Cerebellar cortex (tissue), 1 donor: ENCODE measurements at places on chromosomes 7 and 10.

DNA sequence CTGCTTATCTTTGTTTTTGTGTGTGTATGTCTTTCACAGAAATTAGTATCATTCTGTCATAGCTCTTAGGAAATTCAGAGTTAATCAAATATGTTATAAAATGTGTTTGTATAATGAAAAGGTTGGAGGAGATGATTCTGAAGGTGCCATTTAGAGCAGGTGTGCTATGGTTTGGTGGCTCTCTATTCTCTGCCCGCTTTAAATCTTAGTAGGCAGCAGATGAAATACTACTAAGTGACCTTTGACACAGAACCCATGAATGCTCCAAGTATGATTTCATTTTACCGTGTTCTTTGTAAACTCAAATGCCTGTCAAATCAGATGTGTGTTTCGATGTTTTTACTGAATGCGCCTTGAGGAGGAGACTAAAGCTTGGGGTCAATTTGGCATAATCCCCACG is 24.5 kb downstream of the ZEB1 start:
- DNase-seq, result no peak

DNA sequence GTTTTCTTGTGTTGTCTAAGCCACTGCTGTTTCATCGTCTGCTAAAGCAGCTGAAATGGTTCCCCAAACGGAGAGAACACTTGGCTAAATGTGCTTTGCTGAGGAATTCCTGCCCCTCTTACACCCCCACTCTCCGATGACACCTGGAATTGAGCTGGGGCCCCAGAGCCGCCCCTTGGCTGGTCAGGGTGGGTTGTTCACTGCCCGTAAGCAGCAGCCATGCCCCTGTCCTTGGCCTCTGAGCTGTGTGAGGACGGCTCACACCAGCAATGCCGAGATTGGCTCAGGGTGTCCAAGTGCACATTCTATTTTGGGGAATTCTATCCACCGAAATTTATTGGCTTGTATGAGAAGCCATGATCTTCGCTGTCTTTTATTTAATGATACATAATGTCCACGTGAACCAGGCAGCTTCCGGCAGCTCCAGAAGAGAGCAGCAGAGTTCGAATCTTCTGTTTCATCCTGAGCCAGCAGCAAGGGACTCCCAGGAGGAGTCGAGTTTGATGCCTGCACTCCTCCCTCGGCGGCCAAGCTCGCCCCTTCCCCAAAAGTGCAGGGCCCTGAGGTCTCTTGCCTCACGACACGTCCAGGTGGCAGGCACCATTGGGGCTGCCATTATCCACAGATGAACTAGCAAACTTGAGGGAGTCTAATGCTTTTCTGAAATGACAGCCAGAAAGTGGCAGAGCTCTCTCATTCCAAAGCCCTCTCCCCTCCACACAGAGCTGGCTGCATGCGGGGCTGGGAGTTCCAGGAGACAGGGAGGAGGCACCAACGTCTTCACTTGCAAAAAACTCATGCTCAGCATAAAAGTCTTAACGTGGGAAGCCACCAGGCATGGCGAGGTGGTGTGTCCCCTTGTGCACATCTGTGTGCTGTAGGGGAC is 114.0 kb downstream of the WDR37 start:
- DNase-seq, result no peak

GRCh38 chr7:44144426-44144967 is 3.4 kb upstream of the MYL7 start:
- no peak for DNase-seq

DNA sequence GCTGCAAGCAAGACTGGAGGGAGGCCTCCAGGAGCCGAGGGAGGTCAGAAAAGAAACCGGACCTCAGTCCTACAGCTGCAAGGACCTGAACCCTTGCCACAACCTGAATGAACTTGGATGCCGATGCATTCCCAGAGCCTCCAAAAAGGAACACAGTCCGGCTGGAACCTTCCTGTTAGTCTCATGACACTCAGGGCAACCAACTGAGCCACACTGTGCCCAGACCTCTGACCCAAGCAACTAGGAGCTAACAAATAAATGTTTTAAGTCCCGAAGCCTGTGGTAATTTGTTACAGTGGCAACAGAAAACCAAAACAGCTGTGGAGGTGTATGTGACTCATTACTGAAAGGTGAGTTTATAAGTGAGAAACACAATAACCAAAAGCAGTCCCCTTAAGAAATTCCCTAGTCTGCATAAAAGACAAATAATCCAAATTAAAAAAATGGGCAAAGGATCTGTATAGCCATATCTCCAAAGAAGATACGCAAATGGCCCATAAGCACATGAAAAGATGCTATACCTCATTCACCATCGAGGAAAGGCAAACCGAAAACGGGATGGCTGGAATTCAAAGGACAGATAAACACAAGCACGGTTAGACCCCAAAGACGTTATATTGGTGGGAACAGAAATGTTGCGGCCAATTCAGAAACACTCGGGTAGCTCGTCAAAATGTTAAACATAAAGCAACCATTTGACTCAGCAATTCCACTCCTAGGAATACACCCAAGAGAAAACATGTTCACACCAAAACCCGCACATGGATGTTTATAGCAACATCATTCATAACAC is 24.8 kb downstream of the GNA12 start:
- DNase-seq, result no peak

DNA sequence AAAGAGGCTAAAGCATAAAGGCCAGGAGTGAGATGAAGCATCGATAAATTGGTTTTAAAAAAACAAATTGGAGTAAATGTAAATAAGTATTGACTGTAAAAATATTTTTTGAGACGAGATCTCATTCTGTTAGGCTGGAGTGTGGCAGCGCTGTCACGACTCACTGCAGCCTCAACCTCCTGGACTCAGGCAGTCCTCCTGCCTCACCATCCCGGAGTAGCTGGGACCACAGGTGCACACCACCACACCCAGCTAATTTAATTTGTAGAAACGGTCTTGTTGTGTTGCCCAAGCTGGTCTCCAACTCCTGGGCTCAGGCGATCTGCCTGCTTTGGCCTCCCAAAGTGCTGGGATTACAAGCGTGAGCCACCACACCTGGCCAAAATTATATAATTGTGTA is 17.8 kb downstream of the HNRNPA2B1 start:
- peak; percentile 56 for DNase-seq

DNA sequence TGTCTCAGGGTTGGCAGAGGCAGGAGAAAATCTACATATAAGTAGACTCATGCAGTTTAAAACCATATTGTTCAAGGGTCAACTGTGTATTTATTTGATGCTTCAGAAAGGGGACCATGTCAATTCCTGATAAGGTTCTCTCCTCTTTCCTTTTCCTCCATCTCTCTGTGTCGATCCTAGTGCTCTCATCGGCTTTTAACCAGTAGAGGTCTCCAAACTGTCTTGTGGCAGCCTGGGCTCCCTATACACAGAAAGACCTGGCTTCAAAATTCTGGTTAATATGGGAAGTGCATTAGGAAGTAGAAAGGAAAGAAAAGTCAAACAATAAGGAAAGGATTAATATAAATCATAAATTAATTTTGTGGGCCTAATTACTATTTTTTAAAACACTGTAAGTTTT is 304.4 kb upstream of the C7orf33 start:
- no peak for DNase-seq

- no peak for DNase-seq
These were observed 197.0 kb downstream of the STK31 start for GRCh38 chr7:23907012-23907411.

DNA sequence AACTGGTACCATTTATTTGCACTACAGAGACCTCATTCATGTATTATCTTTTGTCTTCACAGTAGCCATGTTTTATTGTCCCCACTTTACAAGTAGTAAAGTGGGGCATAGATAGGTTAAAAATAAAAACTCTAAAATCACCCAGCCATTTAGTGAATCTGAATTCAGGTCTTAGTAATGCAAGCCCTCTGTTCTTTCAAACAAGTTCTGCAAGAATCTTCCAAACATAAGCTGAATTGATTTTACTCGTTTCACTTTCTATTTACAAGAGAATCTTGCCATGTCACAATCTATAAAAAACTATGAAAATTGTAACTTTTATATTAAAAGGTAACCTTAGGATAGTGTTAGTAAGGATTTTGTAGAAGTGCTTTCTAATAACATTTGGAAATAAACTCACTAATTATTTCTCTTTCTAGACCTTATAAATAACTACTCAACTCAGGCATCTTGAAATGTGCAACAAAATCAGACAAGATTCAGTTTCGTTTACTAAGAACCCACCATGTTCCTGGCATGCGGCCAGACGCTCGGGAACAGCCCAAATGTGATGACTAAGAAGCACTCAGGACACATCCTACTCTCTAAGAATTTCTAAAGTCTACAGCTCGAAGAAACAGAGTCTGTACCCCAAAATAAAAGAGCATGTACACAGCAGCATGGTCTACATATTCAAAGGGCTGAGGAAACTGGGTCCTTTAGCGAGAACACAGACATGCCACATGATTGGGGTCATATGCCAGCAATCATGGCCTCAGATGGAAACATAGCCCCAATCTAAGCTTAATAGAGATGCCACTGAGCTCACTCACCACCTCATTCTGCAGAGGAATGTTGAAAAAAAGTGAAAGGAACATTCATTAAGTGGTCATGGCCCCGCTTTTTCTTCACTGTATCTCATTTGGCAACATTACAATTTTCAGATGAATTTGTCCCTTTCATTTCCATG is 167.6 kb downstream of the AMPH start:
- DNase-seq, result no peak

GRCh38 chr7:84181628-84182027 is 13.0 kb downstream of the SEMA3A start:
- DNase-seq, result no peak

DNA sequence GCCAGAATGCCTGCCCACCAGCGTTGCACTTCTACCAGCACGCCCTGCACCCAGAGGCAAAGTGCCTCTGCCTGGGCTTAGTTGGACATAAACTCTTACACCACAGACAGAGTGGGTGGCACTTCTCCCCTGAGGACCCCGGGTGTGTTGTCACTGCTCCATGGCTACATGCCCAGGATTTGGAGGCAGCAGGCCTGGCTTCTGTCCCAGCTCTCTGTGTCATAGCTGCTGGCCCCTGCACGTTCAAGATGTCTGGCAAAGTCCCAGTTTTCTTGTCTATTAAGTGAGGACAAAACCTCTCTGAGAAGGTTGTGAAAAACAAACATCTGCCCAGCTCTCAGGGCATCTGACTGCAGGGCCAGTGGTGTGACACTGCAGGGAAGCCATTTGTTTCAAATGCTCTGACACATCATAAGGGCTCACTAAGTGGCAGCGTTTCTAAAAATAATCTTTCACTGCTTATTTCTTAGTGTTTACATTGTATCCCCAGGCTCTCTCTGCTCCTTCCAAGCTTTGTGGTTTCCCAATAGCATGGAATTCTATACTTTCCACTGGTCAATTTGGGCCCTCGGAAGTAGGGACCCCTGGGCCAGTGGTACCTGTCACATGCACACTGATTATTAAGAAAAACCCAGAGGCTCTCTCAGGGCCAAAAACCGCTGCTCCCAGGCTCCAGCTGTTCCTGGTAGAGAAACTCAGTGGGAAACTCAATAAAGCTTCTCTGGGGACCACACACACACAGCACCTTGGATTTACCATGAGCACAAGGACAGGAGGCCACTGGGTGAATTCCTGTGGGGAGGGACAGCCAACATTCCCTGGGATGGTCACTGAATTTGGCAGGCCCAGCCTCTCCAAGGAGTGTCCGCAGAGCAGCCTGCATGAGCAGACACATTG is 86.2 kb upstream of the ANLN start:
- peak; percentile 39 for DNase-seq

DNA sequence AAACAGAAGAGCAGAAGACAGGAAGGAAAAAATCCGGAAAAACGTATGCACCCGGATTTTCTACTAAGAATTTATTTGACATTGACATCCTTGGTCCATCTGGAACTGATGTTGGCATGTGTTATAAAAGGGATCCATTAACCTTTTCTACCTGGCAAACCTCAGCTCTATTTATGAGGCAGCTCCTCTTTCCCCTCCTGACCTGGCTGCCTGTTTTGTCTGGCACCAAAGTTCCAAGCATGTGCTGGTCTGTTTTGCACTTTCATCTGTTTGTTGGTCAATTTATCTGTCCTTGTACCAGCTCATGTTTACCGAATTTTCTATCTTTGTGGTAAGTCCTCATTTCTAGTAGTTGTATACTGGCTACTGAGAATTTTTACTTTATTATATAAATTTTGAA is 258.0 kb downstream of the TNS3 start:
- no peak for DNase-seq

DNA sequence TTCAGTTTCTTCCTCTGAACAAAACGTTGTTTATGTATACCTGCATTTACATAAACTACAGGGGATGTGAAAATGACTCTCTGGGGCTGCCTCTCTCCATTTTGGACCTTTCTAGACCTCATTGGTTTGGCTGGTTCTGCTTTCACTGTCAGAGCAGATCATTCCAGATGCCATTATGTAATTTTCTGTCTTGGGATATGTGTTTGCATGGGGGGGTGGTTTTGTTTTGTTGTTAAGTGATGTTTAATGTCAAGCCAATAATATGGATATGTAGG is 172.4 kb downstream of the LRRC4 start:
- no peak for DNase-seq

DNA sequence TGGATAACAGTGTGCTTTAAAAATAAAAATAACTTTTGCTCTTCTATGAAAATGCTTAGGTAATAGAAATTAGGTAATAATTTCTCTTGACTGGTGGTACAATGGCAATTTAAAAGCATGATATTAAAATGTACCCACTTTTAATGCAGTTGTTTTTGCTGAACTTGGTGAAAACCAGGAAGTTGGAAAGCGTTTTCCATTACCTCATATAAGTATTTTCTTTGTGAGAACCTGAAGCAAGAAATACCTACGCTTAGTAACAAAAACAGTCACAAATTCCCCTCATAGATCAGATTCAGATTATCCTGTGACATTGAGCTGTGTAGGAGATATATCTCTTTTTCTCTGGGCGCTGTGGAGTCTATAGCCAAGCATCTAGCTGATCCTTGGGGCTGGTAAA is 689.0 kb upstream of the FZD8 start:
- no peak for DNase-seq

DNA sequence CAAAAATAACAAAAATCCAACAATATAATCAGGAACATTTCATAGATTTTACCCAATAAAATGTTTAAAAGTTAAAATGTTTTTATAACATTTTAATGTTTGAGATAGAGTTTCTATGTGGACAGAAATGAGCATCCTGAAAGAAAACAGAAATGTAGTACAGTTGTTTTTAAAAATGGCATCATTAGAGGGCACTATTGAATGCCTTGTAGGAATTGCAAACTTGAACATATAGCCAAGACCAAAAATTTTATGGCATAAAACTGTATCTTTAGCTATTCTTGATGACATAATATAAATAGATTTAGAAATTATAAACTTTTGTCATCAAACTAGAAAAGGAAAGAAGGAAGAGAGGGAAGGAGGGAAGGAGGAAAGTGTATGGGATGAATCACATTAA is 1372.7 kb downstream of the GATA3 start:
- no peak for DNase-seq
